ENCODE measurements at places on chromosomes 7 and 10.

- DNase-seq, result no peak
These were observed 76.8 kb downstream of the PLXNA4 start for GRCh38 chr7:132499487-132499886.

GRCh38 chr10:23100331-23101030, 5.1 kb downstream of the MSRB2 start:
- DNase-seq, result no peak

- DNase-seq, result no peak
These were observed 18.3 kb downstream of the ZDHHC16 start for GRCh38 chr10:97464226-97464625.

GRCh38 chr10:16527452-16527851, 5.8 kb upstream of the C1QL3 start:
- no peak for DNase-seq

DNA sequence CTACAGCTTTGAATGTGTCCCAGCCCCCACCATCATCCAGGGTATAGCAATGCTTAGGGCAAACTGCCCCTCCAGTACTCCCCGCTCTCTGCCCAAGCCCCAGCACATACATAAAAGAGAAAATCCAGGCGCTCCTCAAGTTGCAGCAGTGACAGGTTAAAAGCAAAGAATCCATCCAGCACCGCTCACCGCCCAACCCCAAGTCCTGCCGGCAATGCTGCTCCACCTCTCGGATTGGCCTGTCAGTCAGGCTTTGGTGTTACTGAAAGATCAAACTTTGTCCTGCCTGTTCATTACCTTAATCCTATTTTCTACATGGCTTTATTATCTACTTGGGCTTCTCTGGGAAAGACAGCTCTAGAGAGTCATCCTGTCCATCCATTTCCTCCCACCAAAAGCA, 31.9 kb downstream of the DPCD start:
- DNase-seq, result no peak

- no peak for DNase-seq
These were observed 28.7 kb upstream of the RUFY2 start for GRCh38 chr10:68435803-68436202.

DNA sequence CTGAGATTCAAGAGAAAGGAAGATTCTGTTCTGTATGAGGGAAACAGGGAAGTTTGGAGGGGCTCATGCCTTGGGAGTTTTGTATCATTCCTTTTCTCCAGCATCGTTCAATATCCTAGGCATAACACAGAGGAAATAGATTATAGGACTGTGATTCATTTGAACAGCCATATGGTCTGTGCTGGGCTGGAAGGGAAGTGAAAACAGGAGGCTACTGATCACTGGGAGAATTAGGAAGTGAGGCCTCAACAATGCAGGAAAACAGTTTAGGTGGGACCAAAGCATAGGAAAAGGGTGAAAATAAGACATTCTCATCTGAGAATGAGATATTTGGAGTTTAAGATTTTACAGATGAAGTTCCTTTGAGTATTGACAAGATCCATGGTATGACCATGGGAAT, 70.7 kb upstream of the MKX start:
- DNase-seq, result no peak

- no peak for DNase-seq
These were observed 672.2 kb downstream of the SDK1 start for GRCh38 chr7:3973264-3973663.

- DNase-seq, result no peak
These were observed 281.1 kb downstream of the CCDC3 start for GRCh38 chr10:12720217-12720981.

GRCh38 chr7:7858559-7858958, 110.0 kb upstream of the GLCCI1 start:
- DNase-seq, result no peak

DNA sequence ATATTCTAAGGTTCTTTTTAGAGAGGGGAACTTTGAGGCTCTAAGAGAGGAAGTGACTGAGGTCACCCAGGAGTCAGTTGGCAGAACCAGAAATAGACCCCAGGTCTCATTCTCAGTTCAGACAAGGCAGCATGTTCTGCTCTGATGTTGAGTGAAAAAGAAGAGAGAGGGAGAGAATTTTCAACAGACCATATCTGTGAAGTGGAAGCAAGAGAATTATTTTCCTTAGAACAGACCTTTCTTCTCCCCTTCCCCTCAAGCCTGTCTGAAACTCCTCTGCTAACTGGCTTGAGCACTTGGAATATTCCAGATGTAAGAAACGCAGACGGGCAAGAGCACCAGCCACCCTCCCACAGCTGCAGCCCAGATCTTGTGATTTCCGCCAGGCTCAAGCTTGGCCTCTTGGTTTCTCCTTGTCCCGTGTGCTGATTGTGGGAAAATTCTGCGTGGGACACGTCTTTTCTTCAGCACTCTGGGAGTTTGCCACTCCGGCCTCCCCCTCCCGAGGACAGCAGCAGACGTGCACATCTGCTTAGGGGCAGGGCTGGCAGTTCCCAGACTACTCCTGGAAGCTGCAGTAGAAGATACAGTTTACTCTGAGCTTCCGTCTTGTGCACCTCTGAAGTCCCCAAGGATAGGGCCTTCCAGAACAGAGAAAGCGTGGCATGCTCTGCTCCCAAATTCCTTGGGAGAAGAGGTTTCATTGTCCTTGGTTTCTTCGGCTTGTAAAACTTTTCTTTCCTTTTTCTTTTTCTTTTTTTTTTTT, 22.7 kb upstream of the IKZF1 start:
- no peak for DNase-seq

GRCh38 chr7:29442146-29442545, 121.5 kb upstream of the PRR15 start:
- DNase-seq, result no peak

GRCh38 chr10:38054361-38054797, 39.8 kb upstream of the ZNF37A start:
- DNase-seq, result no peak

GRCh38 chr7:111215550-111215949, 124.6 kb downstream of the LRRN3 start:
- no peak for DNase-seq

GRCh38 chr7:132491391-132491945, 84.8 kb downstream of the PLXNA4 start:
- DNase-seq, result no peak

DNA sequence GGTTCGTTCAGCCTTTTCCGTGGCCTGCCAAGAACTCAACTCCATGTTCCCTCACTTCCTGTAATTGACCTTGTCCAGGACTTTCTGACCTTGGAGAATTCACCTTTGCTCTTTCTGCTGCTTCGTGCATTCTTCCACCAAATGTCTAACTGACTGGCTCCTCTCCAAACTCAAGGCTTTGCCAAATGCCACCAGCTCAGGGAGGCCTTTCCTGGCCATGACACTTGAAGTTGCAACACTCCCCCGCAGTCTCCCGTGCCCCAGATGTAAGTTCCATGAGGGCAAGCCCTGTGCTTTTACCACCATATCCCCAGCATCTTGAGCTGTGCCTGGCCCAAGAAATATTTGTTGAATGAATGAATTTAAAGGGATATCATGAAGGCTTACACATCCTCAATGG, 238.4 kb downstream of the ARHGAP21 start:
- DNase-seq, result no peak

GRCh38 chr7:144174613-144175012, 8.7 kb upstream of the CTAGE4 start:
- DNase-seq, result no peak

GRCh38 chr10:59383436-59383835, 21.1 kb upstream of the FAM13C start:
- no peak for DNase-seq

GRCh38 chr7:154917808-154918160, 85.1 kb downstream of the PAXIP1 start:
- DNase-seq, result no peak

- no peak for DNase-seq
These were observed 199.5 kb upstream of the NFE2L3 start for GRCh38 chr7:25952261-25953057.
